Stimulated activated CD4-positive, alpha-beta T cell treated with anti-CD3 and anti-CD28 coated beads, Interleukin-15, amount 100 ng/mL, for 1 hour (primary cell): ENCODE measurements at places on chromosomes 6 and 20.

- DNase-seq, result no peak
Observed at GRCh38 chr20:57076152-57076652, 190.2 kb downstream of the BMP7 start.

DNA sequence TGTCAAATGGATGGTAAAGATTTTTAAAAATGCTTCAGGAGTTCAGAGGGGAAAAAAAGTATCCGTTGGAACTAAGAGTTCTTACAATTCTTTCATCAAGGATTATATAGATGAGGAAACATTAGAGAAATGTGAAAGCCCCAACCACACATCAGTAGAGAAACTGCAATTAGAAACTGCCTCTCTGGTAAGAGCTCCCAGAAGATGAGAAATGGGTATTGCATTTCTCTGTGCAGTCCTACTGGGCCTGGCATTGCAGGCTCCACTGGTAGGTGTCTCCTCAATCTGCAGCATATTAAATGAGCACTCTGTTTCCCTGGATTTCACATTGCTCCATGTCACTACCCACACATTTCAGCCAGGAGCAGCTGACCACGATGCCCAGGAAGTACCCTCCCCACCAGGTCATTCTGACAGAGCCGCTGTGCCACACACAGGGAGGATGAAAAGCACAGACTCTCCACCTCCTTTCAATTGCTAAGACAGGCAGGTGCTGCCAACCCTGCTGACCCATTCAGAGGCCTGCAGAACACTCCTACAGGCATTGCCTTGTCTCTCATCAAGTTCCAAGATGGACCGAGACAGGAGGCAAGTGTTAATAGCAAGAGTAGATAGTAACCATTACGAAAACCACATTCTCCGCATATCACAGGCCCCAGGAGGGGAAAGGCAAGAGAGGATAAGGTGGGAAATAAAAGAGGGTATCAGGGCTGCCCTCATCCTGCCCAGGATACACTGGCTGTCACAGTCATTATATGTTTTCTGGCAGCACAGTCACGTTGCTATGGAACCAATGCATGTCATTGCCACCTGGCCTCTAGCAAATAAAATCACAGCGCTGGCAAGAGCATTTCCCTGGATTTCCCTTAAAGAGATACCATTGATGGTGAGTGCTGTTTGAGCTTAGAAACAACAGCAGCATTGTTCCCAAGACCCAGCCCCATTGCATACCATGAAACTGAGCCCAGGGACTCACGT is 241.7 kb downstream of the ATXN1 start:
- no peak for DNase-seq

GRCh38 chr6:2900821-2901644 is 2.1 kb downstream of the SERPINB9 start:
- DNase-seq, result no peak

- DNase-seq, result no peak
Observed at GRCh38 chr6:139855671-139856311, 481.3 kb upstream of the CITED2 start.

GRCh38 chr20:58967652-58968429 is 13.2 kb upstream of the NELFCD start:
- DNase-seq, result no peak

GRCh38 chr6:3281631-3282475 is 23.1 kb downstream of the PSMG4 start:
- DNase-seq, result no peak

DNA sequence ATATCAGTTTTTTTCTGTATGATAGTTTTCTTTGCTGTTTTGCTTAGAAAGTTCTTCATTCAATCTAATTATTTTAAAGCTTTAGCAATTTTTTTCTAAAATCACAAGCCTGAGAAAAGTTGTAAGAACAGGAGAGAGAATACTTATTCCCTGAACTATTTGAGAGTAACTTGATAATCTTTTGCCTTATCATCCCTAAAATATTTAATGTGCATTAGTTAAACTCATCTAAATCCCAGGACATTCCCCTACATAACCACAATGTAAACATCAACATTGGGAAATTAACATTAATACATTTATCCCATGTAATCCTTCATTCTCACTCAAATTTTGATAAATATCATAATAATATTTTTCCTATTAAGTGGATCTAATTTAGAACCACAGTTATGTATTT is 241.8 kb downstream of the CD109 start:
- no peak for DNase-seq
